Posterior cingulate gyrus (tissue), 11 donors: ENCODE measurements at places on chromosomes 12 and 14.

DNA sequence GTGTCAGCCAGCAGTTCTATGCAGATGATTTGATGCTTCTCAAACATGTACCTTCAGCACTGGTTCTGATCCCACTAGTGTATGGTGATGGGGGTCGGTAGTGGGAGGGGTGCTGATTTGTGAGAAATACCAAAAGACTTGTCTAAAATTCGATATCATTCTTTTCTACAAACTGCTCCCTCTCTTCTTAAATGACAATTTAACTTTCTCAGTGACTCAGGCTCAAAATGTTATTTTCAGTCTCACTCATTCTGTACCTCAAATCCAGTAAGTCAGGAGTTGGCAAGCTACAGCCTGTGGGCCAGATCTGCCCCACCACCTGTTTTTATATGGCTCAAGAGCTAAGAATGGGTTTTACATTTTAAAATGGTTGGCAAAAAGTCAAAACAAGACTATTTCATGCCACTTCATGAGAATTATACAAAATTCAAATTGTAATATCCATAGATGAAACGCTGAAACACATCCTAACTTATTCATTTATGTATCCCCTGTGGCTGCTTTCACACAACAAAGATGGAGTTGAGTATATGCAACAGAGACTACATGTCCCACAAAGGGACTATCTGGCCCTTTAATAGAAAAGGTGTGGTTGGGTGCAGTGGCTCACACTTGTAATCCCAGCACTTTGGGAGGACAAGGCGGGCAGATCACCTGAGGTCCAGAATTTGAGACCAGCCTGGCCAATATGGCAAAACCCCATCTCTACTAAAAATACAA is 6.6 kb upstream of the NOP2 start:
- DNase-seq, result no peak

DNA sequence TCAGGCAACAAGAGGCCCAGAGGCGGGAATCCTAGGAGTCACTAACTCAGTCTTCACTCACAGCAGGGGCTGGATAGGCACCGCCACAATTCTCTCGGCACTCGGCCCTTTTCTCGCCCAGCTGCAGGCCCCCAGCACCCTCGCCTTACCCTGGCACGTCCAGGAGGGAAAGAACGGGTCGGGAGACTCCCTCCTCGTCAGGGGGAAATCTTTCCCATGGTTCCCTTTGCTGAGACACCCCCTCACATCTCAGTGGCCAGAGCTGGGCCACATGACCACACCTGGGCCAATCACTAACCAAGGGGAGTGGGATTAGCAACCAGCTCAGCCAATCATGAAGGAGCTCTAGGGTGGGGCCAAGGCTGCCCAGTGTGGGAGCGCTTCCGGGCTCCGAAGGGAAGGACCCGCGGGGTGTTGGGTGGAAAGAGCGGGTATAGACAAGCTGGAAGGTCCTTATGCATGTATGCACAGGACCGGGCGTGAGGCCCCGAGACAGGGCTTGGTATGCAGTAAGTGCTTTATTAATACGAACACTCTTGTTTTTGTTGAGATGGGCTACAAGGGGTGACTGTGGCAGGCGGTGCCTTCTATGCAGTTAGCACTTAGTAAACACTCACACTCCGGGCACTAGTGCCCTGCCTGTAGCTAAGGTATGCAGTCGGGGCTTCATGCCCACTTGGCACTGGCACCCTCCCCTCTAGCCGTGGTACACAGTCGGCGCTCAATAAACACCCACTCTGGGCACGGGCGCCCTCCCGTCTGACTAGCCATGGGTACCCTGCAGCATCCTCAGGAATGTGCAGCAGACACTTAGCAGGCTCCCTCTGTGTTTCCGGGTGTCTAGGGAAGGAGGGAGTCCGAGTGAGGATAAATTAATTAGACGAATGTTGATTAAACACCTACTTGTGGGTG is 40.3 kb downstream of the ADGRD1 start:
- peak; percentile 59 for DNase-seq

DNA sequence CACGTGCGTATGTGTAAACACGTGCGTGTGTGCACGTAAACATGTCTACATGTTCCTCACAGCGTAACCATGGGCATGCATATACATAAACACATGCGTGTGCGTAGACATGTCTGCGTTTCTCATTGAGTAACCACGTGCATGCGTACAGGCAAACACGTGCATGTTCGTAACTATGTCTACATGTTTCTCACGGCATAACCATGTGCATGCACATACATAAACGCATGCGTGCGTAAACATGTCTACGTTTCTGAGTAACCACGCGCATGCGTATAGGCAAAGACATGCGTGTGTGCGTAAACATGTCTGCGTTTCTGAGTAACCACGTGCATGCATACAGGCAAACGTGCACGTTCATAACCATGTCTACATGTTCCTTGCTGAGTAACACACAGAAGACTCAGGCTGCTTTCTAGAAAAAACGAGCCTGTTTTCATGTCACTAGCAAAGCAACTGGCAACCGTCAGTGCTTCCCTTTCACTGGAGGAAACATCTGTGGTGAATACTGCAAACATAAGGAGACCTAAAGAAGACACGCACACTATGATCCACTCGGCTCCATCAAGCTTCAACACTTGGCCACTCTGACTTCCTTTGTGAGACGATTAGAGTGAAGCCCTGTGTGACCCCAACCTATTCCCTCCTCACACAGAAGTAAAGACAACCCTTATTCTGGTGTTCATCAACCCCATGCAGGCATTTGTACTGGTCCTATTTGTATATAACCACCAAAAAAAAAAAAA is 28.8 kb downstream of the POLE start:
- no peak for DNase-seq

DNA sequence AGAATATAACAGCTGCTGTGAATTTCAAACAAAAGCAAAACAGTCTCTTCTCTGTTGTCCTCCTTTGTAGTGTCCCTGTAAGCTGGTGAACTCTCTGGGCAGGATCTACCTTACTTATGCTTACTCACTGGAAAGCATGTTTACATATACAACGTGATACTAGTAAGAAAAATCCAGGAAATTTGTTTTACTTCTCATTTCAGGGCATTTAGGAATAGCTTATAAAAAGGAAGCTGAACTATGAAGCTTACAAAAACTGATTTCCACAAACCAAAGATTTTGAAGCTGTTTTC is 311.0 kb downstream of the NOVA1 start:
- DNase-seq, result no peak

DNA sequence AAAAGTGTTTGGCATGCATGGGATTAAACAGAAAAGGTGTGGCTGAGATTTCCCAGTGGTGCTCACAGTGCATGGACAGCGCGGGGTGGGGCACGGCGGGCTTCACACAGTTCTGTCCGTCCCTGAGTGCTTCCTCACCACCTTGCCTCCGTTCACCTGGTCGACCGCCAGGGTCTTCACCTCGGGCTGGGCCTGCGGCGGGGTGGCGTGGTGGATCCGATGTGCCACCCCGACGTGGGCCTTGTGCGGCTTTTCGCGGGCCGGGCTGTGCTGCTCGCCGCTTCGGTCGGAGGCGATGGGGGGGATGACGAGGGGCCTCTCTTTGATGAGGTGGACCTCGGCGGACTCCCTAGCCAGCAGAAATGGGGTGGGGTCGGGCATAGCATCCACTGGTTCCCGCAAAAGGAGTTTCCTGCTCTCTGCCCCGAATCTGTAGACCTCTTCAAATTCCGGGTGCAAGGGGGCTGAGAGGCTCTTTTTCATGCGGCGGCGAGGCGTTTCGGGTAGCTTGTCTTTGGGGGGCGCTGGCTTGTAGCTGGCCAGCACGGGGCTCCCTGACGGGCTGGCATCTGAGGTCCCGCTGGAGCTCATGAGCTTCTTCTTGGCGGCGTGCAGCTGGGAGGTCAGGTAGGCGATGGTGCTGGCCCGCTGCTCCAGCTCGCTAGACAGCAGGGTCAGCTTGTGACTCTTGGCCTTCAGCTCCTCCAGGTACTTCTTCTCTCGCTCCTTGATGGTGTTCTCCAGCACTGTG is 35.5 kb downstream of the CCDC92 start:
- no peak for DNase-seq

- DNase-seq, result no peak
Observed at GRCh38 chr12:119681728-119682638, 14.1 kb downstream of the PRKAB1 start.
